Activated CD8-positive, alpha-beta memory T cell treated with anti-CD3 and anti-CD28 coated beads, Interleukin-2, amount 50 U/mL, for 4 hours (primary cell): ENCODE measurements at places on chromosomes 4 and X.

DNA sequence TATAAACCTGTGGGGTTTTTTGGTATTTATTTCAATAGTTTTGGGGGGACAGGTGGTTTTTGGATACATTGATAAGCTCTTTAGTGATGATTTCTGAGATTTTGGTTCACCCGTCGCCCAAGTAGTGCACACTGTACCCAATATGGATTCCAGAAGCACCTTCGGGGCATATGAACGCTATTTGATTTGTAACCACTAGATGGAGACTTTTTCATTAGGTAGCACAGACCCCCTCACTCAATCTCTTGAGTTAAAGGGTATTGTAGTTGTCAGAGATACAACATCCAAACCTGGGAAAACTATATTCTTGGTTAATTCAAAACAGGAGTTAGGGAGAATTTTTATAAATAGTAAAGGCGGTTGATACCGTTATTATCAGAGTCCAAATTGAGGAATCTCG is 79.8 kb downstream of the SPANXN3 start:
- DNase-seq: no peak

DNA sequence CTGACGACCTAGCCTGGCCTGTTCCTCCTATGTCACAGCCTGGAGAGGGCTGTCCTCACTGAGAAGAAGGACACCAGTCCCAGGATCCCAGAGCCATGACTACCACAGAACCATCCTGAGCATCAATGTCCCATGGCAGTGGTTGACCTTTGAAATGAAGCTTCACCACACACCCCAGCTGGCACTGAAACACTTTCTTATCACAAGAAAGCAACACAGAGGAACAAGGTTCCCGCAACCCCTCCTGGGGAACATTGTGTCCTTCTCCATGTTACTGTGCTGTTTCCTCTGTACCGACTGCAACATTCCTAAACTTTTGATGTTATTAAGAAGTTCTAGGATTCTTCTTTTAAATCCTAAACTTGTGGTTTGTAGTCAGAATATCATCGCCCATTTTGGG is 21.2 kb upstream of the FAM156A start:
- no peak for DNase-seq

- DNase-seq: no peak
Measured at GRCh38 chrX:100995469-100995868, 26.0 kb downstream of the ARL13A start.

- DNase-seq: no peak
Measured at GRCh38 chrX:35115205-35115604, 172.6 kb downstream of the FAM47B start.

DNA sequence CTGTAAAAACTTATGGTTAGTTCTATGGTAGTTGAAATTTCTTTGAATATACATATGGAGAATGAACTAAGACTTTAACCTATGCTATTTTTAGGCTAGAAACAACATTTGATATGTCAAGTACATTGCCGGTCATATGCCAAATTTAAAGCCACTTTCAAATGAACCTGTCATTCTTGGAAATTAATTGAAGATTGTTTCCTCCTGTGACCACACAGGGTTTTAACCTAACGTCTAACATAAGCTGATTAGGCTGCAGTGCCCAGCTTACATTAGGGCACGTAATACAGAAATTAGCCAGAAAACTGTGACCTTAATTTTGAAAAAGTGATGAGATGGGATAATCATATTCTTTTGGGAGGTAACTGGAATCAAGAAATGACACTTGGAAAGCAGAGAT is 645.9 kb downstream of the FSTL5 start:
- DNase-seq: no peak

- DNase-seq: no peak
Measured at GRCh38 chr4:70449220-70449619, 22.8 kb upstream of the MUC7 start.

GRCh38 chr4:118834070-118834469 is 1.9 kb downstream of the SEC24D start:
- DNase-seq: no peak

DNA sequence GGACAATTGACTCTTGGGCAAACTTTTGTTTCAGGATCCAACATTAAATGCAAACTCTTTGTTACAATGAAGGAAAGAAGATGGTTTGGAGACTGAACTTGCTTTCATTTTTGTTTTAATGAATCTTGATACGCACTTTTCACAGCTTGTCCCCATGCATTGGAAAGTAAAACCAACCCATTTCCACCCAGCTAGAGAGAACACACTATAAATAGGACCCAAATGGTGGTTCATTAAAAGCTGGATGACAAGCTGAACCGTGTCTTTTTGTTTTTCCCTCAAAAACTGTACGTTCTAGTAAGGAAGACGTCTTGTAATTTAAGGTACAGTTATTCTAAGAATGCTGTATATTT is 95.3 kb upstream of the EGFL6 start:
- DNase-seq: no peak

GRCh38 chr4:105624530-105624929 is 72.1 kb downstream of the ARHGEF38 start:
- DNase-seq: no peak

DNA sequence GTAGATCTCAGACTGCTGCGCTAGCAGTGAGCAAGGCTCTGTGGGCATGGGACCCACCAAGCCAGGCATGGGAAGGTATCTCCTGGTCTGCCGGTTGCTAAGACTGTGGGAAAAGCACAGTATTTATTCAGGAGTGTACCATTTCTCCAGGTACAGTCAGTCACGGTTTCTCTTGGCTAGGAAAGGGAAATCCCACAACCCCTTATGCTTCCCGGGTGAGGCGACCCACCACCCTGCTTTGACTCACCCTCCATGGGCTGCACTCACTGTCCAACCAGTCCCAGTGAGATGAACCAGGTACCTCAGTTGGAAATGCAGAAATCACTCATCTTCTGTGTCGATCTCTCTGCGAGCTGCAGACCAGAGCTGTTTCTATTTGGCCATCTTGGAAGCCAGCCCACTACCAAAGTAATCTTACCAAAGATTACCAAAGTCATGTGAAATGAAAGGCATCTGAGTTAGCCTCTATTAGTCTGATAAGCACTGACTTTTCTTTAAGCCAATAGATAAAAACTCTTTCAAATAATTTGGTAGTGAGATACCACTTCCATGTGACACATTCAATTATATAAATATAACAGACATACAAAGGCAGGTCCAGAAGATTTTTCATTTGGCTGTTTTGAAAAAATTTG is 8.5 kb upstream of the HTN1 start:
- no peak for DNase-seq

- no peak for DNase-seq
Measured at GRCh38 chr4:2243681-2244380, 1.9 kb upstream of the HAUS3 start.

- no peak for DNase-seq
Measured at GRCh38 chr4:87255755-87256154, 35.3 kb upstream of the KLHL8 start.

- peak; percentile 72 for DNase-seq
Measured at GRCh38 chrX:154136627-154137161, 7.3 kb upstream of the OPN1LW start.

GRCh38 chr4:55742655-55743202 is 76.9 kb upstream of the EXOC1L start:
- no peak for DNase-seq

GRCh38 chr4:7063362-7063761 is 4.5 kb downstream of the GRPEL1 start:
- no peak for DNase-seq

DNA sequence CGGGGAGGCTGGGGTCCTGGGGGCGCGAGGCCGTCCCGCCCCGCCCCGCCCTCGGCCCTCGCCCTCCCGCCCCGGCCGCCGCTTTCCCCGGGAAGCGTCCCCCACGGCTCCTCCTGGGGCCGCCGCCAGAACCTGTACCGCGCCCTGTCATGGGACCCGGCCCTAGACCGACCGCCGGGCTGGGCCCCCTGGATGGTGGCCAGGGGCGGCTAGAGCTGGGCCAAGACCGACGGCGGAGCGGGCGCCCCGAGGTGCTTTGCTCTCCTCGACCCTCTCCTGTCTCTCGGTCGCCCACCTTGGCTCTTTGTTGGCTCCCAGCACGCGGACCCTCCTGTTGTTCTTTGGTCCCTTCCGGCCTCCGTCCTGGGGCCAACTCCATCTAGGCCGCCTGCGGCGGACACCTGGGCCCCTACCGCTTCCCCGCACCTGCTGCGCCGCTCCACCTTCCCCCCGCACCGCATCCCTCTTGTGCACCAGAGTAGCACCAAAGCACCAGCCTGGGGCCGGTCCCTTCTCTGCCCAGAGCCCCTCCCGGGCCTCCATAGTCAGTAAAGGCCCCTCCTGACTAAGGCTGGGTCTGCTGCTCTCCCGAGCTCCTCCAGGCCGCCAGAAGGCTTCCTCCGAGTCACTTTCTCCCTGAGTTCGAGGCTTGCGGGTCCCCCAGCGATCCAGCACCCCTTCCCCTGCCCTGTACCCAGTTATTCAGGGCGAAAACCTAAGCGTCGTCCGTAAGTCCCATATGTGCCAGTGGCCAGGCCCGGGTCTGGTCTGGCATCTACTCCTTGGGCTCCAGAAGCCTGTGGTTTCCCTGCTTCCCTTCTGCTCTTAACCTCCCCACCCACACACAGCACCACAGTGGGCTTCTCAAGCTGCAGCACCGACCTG is 587 bp downstream of the TACC3 start:
- DNase-seq: no peak

GRCh38 chr4:151420250-151420807 is 11.4 kb downstream of the FHIP1A start:
- no peak for DNase-seq

DNA sequence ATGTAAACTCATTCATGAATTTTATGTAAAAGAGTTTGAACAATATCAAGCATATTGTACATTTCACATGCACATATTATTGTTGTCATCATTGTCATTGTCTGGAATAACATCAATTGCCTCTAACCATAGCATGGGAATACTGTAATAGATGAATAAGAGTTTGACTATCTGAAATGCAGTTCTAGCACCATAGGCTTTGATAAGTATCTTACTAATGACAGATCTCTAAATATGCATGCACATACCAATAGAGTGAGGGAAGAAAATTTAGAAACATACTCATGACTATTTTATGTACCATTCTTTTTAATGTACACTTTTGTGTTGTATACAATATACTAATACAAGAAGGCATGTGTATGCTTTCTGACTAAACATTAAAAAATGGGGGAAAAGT is 161.6 kb upstream of the SPRY1 start:
- DNase-seq: no peak

DNA sequence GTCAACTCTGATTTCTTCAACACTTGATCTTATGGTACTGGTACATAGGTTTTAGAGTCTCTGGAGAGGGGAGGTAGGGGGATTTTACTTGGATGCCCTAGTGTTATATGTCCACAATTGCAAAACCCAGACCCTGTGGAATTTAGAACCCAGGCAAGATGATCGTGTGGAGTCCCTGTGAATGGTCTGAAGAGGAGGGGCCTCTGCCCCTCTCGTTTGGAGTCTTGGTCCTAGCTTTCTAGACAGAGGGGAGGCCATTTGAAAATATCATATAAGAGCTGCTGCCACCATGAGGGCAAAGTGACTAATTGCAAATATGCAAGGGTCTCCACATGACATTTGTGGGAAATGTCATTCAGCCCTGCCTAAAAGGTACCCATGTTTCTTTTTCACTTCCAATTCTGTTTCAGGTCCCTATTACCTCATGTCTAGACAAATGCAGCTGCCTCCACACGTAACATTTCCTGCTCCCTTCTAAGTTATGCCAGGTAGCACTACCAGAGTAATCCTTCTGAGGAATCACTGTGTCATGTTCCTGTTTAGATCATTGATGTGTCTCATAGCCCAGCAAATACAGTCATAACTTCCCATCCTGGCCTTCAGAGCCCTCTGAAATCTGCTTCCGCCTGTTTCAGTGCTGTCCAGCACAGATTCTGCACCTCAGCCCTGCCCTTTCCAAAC is 126.8 kb downstream of the KLHL8 start:
- DNase-seq: peak; percentile 38

- no peak for DNase-seq
Measured at GRCh38 chr4:26889356-26889755, 28.7 kb downstream of the STIM2 start.

GRCh38 chr4:70177090-70177489 is 18.4 kb upstream of the ODAM start:
- no peak for DNase-seq

DNA sequence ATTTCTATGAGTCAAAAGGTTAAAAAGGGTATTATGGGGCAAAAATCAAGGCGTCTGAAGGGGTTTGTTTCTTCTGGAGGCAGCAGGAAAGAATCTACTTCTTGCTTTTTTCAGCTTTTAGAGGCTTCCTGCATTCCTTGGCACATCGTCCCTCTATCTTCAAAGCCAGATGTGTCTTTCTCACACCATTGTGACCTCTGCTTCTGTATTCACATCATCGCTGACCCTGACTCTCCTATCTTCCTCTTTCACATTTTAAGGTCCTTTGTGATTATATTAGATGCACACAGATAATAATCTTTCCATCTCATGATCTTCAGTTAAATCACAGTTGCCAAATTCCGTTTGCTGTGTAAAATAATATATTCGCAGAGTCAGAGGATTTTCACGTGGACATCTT is 112.7 kb downstream of the PPP4R3C start:
- DNase-seq: no peak

DNA sequence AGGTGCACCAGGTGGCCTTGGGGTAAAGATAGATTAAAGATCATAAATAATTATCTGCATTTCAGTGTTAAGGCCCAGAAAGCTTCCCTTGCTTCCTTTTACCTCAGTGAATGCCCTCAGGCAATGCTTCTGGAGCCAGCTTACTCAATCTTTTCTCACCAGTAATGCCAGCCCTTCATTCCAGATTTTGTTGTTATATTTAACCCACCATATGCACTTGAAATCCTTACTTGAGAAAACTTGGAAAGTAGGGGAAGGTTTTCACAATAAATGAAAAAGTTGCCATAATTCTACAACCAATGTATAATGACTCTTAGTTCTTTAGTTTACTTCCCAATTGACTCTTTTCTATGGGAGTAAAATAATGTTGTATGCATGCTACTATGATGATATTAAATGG is 17.1 kb upstream of the PBDC1 start:
- no peak for DNase-seq

DNA sequence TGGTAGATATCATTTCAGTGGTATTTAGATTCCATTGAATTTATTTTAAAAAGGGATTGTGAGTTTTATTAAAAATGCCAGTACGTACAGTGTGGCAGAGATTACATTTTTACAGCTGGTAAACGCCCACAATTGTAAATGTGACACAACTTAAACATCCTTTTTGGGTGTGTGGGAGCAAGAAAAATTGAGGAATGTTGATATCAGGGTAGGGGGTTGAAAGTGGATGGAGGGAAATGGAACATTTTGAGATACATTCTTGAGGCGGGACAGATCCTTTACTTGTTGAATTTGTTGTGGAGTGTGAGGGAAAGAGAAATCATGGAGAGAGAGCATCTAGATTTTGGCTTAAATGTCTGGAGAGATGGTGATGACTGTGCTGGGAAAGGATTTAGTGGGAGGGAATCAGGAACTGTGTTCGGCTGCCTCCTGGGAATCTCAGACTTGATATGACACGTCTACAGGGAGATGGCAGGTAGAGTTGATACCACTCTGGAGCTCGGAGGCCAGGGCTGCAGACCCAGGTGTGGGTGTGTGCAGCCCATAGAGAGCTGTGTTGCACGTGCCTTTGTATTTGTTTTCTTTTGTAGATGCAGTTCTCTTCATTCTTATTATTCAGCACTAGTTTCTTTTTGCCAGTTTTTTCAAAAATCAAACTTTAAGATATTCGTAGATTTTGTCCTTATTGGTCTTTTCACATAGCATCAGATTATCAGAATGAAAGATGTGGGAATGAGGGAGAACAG is 10.8 kb downstream of the TMEM131L start:
- no peak for DNase-seq
